ENCODE measurements at places on chromosomes 1 and 21.

- DNase-seq = no peak
Observed at GRCh38 chr21:17498586-17498985, 14.3 kb upstream of the CXADR start.

DNA sequence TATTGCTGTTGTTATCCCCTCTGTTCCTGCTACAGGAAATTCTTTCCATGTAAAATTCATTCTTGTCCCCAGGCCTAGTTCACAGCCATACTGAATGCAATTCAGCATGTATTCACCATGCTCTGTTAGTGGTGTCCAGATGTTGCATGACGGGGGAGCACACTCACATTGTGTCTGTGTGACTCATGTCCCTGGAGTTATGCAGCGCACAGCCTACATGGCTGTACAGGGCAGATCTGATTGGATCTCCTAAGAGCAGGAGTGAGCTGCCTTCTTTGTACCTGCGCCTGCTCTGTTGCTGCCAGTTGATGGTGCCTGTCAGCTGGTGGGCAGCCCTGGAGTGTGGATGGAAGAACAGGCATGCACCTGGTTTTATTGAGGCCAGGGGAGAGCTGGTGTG is 17.6 kb downstream of the HTR6 start:
- no peak for DNase-seq

- no peak for DNase-seq
Observed at GRCh38 chr1:241292973-241293372, 64.0 kb downstream of the RGS7 start.

GRCh38 chr21:21801921-21802320 is 803.7 kb downstream of the NCAM2 start:
- no peak for DNase-seq

- DNase-seq = no peak
Observed at GRCh38 chr21:42583477-42584295, 69.7 kb upstream of the PDE9A start.

- DNase-seq = no peak
Observed at GRCh38 chr1:119141020-119141424, 569 bp upstream of the WARS2 start.

DNA sequence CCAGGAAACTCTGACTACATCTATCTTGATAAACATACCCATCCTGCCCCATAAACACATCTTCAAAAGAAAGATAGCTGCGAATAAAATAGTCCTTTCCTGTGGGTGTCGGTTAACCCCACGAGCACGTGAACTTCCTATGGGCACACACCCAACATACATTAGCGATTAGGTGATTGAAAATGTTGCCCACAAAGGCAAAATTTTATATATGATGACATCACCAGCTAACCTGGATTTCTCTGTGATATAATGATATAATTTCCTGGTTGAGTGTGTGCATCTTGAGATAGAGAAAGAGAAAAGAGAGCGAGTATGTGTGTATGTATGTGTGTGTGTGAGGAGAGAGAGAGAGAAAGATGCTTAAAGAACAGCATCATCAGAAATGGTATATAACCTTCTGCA is 296.1 kb downstream of the PTPRC start:
- DNase-seq = peak; percentile 17

- DNase-seq = no peak
Observed at GRCh38 chr1:60612790-60613189, 469.6 kb upstream of the NFIA start.

- no peak for DNase-seq
Observed at GRCh38 chr1:215657047-215657446, 89.9 kb downstream of the KCTD3 start.

DNA sequence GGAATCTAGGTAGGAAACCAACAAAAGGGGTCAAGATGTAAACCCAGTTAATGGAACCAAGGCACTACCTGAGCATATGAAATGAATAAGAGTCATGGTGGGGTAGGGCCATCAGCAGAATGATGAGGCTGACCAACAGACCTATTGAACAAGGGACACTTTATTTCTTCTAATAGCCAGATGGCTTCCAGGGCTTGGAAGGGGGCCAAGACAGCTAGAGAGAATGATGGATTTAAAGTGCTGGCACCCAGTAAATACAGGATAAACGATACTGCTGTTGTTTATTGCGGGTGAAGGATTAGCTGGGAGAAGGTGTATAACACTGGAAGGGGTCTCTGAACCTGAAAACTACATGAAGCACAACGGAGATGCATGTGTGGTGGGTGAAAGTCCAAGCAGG is 15.6 kb downstream of the DDAH1 start:
- no peak for DNase-seq

DNA sequence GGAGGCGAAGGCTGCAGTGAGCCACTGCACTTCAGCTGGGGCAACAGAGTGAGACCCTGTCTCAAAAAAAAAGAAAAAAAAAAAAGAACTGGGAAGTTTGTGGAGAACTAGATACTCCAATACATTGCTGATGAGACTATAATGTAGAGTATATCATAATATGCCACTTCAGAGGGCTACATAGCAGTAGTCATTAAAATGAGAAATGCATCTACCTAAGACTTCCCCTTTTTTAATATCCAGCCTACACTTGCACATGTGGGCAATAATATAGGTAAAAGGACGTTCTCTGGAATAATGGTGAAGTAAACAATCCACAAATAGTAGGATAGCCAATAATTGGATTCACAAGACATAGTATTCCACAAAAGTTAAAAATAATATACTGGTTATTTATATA is 311.0 kb downstream of the HLX start:
- no peak for DNase-seq

GRCh38 chr1:41682149-41682548 is 197.7 kb upstream of the EDN2 start:
- no peak for DNase-seq

- peak; percentile 60 for DNase-seq
Observed at GRCh38 chr1:32350785-32351398, 11.4 kb downstream of the FAM229A start.

GRCh38 chr1:209434066-209434465 is 149.4 kb upstream of the CAMK1G start:
- no peak for DNase-seq

DNA sequence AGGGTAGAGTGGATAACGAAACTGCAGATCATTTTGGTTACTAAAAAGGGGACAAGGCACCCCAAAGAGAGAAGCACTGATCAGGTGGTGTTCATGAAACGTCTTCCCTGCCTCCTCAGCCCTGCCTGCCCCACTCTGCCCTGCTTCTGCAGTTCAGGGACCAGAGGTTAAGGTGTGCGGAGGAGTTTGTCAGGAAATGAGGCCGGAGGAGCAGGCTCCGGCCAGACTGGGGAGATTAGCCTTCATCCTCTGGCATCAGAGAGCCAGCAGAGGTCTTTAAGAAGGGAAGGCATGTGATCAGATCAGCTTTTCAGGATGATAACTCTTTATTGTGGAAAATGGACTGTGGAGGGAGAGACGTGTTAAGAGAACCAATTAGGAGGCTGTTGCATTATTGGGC is 291.9 kb upstream of the NR5A2 start:
- DNase-seq = no peak

- DNase-seq = no peak
Observed at GRCh38 chr1:208010487-208011071, 99.7 kb upstream of the CD34 start.

- DNase-seq = no peak
Observed at GRCh38 chr1:161215076-161215475, at the start of gene FCER1G. Gene FCER1G (plus strand): TSS chr1:161215295. CDS start chr1:161215322, 27 bp downstream.

DNA sequence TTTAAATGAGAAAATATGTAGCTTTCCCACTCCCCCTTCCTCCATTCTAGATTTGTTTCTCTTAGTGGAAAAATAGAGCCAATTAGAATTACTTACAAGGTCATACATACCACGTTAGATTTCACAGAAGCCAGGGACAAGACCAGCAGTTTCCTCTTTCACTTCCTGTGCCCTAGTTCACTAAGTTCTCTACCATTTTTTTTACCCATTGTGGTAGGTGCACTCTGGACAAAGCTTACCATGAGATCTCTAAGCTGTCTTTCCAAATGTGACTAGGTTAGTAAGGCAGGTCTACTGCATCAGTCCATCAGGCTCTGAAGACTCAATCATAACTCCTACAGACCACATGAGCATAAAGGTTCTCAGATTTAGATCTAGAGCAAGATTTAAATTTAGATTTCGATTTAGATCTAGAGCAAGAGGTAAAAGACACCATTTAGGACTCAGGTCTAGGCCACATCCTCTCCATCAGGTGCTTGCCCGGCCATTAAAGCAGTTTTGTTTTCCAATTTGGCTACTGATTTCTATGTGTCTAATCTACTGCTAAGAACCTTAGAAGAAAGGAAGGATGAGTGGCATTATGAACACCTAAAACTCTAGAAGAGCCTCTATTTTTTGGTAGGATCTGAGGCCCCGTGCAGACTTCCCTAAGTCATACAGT is 235.3 kb downstream of the FAF1 start:
- no peak for DNase-seq

DNA sequence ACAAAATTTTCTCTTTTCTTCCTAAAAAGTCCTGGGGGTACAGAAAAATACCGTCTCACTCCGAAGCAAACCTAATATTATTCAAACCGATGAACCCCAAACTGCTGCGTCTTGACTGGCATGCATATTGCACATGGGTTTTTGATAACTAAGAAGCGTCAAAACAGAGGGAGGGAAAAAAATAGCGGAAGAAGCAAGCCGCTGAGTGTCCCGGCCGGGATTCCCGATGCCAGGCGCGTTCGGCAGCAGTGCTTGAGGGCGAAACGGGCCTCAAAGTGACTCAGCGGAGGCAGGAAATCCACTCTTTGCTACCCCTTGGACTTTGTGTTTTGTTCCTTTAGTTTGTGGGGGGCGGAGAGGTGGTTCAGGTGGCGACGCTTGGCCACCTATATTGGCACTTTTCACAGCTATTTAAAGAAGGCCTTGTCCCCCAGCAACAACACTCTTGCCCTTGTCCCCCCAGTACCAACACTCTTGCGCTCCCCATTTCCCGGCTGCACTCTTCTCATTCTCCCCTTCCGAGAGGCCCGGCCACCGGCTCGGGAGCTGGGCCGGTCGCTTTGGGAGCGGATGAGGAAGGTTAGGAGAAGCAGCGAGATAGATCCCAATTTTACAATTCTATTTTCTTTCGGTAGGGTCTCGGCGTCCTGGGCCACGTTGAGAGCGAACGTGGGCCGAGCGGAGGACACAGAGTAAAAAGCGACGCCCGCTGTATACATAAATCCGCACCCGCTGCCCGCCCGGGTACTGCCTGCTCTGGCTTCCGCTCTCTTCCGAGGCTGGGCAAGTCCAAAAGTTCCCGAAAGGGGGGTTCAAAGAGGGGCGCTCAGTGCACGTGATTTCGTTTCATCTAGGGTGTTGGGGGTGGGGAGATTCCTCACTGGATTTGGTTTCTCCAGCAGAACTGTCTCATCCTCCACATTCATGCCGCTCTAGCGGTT is 2.5 kb downstream of the LMX1A start:
- no peak for DNase-seq

DNA sequence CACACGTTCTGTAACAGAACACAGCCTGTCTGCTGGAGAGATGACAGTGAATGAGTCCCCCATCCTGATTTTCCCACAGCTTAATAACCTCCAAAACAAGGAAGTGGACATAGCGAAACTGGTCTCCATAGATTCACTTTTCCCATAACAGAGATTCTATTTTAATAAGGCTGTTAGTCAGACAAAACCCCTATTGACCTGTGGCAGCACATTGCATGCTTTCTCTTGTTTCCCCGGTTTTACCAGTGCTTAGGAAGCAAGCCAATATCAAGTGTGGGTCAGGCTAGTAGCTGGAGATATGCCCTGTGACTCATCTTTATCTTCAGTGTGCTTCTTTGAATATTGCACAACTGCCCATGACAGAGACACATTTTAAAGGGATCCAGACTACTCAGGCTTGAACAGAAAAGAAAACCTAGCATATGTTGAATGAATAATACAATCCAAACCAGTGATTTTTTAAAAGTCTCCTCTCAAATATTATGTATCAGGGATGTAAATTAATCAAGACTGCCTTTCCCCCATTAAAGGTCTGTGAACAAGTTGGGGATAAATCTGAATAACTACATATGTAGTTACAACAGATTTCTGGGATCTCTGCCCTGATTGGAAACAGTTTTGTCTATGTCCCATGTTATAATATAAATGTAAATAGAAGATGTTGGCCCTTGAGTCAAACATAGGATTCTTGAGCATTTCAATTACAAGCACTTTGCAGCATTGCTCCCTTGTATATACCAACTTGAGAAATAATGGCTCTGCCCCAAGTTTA is 11.9 kb upstream of the CLDN8 start:
- DNase-seq = no peak

GRCh38 chr1:158793604-158794003 is 12.6 kb upstream of the OR6N2 start:
- peak; percentile 7 for DNase-seq

- no peak for DNase-seq
Observed at GRCh38 chr1:156826630-156827029, 10.0 kb upstream of the SH2D2A start.

- DNase-seq = no peak
Observed at GRCh38 chr1:234527346-234527745, 48.4 kb upstream of the TARBP1 start.

GRCh38 chr1:26949266-26949925 is 10.9 kb downstream of the KDF1 start:
- no peak for DNase-seq

DNA sequence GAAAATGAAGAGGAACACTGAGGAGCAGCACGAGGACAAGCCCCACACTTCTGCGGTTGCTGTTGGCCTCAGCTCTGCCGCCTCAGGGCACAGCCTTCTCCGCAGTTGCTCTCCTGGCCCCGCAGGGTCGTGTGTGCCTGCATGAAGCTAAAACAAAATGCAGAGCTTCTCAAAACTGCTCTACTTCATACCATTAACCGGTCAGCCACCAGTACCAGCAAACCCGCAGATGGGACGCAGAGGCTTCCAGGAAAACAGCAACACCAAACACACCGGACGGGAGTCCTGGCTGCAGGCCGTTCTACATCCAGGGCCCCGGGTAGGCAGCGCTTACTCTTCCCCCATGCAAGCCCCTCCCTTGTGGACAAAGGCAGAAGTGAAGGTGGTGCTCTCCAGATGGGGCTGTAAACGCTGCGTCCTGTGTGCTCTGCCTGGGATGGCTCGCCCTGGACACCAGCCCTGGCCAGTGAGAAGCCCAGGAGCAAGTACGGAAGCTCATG is 7.1 kb upstream of the C1orf159 start:
- DNase-seq = no peak

DNA sequence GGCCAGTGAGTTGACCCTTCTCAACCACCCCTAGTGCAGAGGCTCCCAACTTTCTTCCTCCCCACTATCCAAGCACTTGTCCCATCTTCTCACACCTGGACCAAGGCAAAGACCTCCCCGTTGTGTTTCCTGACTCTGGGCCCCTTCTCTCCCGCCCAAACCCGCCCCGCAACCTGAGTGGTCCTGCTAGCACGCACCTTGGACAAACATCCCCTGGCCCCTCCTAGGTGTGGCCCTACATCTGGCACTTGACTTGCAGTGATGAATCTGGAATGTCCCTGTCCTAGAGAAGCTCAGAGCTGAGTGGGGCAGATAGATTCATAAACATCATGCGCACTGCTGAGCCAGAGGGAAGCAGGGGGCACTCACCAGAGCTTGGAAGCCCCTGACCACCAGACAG is 2.3 kb downstream of the SLC5A9 start:
- no peak for DNase-seq

- DNase-seq = no peak
Observed at GRCh38 chr21:14762327-14762726, 216.2 kb upstream of the SAMSN1 start.
